ENCODE measurements at places on chromosomes 1 and 21. TPM values are rescaled to one million over a fixed set of nuclear protein-coding genes. Genes with fewer than 3 reads are reported as not detected.

Gene DMBX1
- total RNA-seq = not detected

Gene LHX8
- total RNA-seq = not detected

Gene TSPAN2
- 0.58 TPM for total RNA-seq

Gene LRRC38
- total RNA-seq = 0.28 TPM

Gene FCN3
- total RNA-seq = not detected

Gene ORC1
- 10.5 TPM for total RNA-seq

Gene DBT
- 6.8 TPM for total RNA-seq

Gene ICOSLG
- 0.19 TPM for total RNA-seq

Gene SLC16A4
- total RNA-seq = 42.0 TPM

Gene BCL2L15
- total RNA-seq = under 0.01 TPM

Gene IL19
- not detected for total RNA-seq

Gene DENND2C
- total RNA-seq = 3.7 TPM

Gene LPAR3
- total RNA-seq = 2.0 TPM

Gene AADACL3
- not detected for total RNA-seq

Gene MTMR11
- total RNA-seq = 6.5 TPM

Gene ST6GALNAC3
- 0.85 TPM for total RNA-seq

Gene CASQ2
- under 0.01 TPM for total RNA-seq

Gene TFF2
- not detected for total RNA-seq

Gene IL10
- not detected for total RNA-seq

Gene TIE1
- total RNA-seq = 6.3 TPM

Gene PKN2
- total RNA-seq = 24.8 TPM

Gene SMIM1
- total RNA-seq = not detected

Gene ADAMTS5
- 3.8 TPM for total RNA-seq

Gene SPRR1A
- not detected for total RNA-seq

Gene AXDND1
- 1.1 TPM for total RNA-seq

Gene CFHR1
- total RNA-seq = 0.19 TPM

Gene CSF3R
- not detected for total RNA-seq

Gene TMEM269
- total RNA-seq = not detected

Gene PTPN7
- total RNA-seq = not detected

Gene ADAMTSL4
- 4.2 TPM for total RNA-seq

Gene ADORA3
- total RNA-seq = not detected

Gene NCMAP
- not detected for total RNA-seq

Gene PRDM16
- 1.1 TPM for total RNA-seq

Gene SPRR1B
- not detected for total RNA-seq

Gene COA6
- total RNA-seq = 20.9 TPM

Gene FCGR1A
- total RNA-seq = 0.19 TPM

Gene MTARC2
- total RNA-seq = 4.8 TPM

Gene KIAA0040
- total RNA-seq = 0.19 TPM

Gene BCL10
- total RNA-seq = 23.4 TPM

Gene KCNK2
- total RNA-seq = 5.1 TPM

Gene SYPL2
- 0.19 TPM for total RNA-seq

Gene FMO3
- 12.1 TPM for total RNA-seq

Gene B3GALT5
- total RNA-seq = under 0.01 TPM

Gene GPX7
- total RNA-seq = 30.4 TPM

Gene TUFT1
- total RNA-seq = 11.3 TPM

Gene LRRC71
- 0.56 TPM for total RNA-seq

Gene PEAR1
- 9.2 TPM for total RNA-seq

Gene TNFSF4
- 2.3 TPM for total RNA-seq

Gene TENT5C
- 2.0 TPM for total RNA-seq

Gene DISP1
- 2.9 TPM for total RNA-seq

Gene NBPF20
- total RNA-seq = 2.3 TPM

Gene MNDA
- not detected for total RNA-seq

Gene LCE1D
- not detected for total RNA-seq

Gene FALEC
- total RNA-seq = not detected

Gene TMOD4
- total RNA-seq = not detected

Gene PERM1
- 8.5 TPM for total RNA-seq

Gene SERPINC1
- not detected for total RNA-seq

Gene C1QC
- total RNA-seq = not detected

Data from regular cardiac myocyte (primary cell).